ENCODE measurements at places on chromosomes 7 and 10.

DNA sequence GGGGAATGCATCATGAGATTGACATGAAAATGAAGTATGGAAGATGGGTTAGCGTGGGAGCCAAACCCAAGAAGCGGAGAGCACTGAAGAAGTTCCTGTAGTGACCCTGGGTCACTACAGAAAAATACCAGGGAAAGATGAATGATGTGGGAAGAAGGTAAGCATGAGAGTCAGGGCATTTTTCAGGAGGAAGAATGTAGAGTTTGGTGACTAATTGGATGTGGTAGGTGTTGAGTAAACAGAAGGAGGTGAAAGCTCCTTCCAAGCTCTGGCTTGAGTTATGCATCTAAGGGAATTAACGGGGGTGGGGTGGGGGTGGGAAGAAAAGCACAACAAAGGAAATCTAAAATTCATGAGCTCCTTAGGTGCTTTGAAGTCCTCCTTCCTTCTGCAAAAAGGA, 238.1 kb upstream of the AOAH start:
- DNase-seq = no peak

DNA sequence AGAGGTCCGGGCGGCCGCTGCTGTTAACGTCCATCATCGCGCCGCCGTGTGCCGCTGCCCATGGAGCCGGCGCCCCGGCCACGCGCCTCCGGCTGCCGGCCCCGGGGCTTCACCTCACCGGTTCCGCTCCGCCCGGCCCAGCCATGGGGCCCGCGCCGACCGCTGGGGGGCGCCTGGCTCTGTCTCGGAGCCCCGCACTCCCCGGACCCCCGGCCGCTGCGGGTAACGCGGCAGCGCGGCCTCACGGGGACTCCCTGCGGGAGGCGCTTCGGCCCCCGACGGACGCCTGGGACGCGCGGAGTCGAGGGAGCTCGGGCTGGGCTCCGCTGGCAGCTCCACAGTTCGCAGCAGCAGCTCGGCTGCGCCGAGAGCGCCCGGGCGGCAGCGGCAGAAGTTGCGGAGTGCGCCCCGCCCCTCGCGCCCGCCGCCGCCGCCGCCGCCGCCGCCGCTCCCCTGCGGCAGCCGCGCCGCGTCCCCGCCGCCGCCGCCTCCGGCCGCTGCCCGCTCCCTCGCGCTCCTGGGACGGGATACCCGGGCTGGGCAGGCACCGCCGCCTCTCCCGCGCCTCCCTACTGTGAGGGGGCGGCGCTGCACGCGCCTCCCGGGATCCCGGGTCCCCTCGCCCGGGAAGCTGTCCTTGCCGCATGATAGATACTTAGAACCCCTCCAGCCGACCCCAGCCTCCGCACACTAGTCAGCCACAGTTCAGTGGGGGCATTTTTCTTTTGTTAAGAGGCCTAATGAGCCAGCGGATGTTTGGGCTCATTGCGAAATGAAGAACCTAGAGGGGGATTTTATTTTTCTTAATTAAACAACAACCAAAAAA, at the start of gene HTR7:
Gene HTR7 (minus strand): TSS at position 405 of the 826 bp plus-strand sequence. CDS start 368 bp downstream, at position 37.
- no peak for DNase-seq

- no peak for DNase-seq
These were observed 395.4 kb upstream of the NFE2L3 start for GRCh38 chr7:25756601-25757000.

DNA sequence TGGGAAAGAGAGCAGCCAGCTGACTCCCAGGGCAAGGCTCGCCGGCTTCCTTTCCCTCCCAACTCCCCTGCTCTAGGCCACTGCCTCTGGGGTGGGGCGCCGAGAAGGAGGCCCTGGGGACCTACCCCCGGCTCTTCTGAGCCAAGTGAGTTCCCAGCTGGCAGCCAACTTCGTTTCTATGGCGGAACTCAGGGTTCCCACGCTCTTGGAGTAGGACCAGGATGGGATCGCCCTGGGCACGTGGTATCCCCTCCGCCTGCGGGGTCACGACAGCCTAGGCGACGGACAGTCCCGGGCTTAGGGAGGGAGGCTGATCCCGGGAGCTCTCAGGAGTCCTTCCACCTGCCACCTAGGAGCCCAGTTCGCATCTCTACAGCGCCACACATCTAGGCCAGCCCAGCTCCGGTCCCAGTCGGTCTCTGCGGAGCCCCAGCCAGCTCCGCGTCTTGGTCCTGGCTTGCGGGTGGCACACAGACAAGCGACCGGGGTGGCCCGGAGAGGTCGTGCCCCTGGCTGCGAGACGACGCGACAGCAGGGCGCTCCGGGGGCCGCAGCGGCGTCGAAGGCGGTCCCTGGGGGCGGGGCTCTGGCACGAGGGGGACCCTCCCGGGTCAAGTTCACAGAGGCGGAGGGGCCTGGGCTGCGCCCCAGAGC, 20.5 kb upstream of the GATA3 start:
- no peak for DNase-seq

DNA sequence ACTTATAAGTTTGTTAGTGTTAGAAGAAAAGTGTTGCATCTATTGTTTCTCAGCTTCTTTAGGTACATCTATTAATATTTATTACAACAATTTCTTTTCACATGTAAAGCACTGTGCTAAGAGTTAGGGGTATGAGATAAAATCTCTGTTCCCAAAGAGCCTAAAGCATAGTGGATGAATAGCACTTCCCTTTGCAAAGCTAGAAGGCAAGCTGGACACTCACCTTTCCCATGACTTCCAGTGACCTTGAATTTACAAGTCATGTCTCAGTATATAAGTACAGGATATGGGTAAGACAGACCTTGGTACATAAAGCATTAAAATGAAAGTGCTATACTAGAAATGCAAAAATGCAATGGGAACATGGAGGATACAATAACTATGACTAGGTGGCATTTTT, 8.7 kb downstream of the CNNM1 start:
- DNase-seq = no peak

GRCh38 chr7:143256932-143257331, 6.3 kb upstream of the GSTK1 start:
- DNase-seq = no peak

GRCh38 chr7:94874036-94874785, 33.2 kb upstream of the PPP1R9A start:
- DNase-seq = no peak

DNA sequence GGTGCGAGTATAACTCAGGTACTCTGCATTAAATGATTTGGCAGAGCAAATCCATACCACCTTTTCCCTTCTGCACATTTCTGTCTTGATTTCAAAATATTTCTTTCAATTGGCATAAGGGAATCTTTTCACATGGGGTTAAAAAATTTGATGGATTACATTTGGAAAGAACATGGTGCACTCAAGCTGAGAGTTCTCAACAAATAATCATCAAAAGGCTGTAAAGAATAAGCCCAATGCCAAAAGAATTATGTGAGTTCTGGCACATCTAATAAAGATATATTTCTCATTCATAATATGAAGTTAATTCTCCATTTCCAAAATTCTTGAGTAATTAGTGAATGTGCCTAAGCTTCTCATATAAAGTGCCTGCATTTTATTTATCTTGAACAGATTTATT, 223.1 kb downstream of the GPR37 start:
- no peak for DNase-seq

DNA sequence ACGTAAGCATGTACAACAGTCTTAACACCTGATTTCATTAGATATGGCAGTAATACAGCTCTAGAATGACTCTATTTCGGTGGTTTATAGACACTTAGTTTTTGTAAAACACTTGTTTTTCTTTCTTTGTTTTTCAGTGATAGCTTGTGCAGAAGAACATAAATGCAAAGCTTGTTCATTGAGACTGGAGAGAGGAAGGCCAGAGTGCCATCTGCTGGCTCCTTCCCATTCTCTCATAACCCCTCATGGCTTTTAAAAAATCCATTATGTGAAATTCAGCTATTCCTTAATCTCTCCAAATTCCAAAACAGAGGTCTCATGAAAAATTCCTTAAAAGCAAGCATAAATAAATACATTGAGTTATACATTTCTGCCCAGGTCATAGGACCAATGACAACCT, 76.3 kb downstream of the CACNB2 start:
- no peak for DNase-seq

DNA sequence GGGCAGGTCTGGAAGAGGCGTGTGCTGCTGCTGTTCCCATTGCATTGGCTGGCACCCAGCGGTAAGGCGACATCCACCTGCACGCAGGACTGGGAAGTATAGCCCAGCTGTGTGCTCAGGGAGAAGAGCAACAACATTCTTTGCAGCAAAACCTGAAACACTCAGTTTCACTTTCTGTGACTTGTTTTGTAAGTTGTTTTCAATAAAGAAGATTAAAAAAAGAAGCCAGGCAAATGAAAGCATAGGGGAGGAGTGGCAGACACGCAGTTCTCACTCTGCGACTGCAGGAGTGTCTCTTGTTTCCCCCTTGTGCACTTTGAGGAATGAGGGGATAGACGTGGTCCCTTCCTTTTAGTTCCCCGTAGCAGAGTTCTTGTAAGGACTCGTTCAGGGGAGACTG, 5.8 kb downstream of the FBH1 start:
- DNase-seq = no peak

GRCh38 chr10:111837086-111837485, 346.5 kb downstream of the GPAM start:
- DNase-seq = no peak

DNA sequence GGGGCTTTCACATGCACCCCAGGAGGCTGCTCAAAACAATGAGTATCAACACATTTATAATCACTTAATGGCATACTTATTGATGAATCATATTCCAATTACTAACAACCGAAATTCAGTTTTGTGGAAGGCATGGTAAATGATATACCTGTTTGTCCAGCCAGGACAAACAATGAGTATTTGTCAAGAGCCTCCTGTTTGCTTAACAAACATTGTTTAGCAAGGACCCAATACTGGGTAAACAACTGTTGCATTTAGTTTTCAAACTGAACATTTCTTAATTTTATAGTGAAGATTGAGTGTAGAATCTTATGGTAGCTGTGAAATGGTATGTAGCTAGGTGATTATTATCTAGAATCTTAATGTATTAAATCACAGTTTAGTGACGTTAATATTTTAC, 473.7 kb downstream of the ATRNL1 start:
- DNase-seq = no peak

All from cerebellar nuclear complex (tissue), 1 donor.